CD4-positive, alpha-beta T cell (primary cell): ENCODE measurements at places on chromosomes 4 and X.

DNA sequence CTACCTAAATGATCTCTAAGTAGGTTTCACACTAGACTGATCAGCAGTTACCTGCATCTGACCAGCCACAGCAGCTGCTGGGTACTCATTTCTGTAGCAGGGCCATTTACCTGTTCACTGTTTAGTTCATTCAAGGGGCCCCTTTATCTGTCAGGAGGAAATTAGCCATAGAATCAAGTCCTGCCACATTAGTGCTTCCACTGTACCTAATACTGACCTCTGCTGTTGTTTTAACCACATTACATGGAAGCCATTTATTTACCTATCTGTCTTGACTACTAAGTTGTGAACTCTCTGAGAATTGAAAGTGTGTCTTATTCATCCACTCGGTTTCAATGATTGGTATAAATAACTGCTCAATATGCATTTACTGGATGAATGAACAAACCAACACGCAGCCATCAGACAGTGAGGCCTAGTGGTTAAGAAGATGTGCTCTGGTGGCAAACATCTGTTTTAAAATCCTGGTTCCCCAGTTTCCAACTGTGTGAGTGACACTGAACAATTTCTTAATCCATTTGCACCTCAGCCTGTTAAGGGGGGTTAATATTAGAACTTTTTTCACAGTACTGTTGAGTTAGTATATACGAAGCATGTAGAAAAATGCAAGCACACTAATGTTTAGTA is 30.0 kb upstream of the ANXA5 start:
- DNase-seq, result no peak

DNA sequence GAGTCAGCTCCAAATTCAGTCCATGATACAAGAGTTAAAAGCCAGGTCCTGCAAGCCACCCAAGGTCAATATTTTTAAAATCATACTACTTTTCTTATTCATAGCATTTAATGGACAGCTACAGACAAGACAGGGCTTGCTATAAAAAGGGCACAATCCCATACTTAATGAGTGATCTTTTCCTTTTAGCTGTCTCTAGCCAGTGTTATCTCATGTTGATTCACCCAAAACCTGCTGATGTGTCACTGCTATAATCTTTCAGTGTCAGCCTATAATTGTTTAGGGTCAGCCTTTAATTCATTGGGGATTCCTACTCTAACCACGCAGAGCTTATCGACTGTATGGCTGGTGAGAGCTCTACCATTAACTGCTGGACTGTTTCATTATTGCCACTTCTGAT is 51.2 kb upstream of the HCCS start:
- DNase-seq, result no peak

GRCh38 chrX:17440836-17441235 is 65.8 kb downstream of the NHS start:
- no peak for DNase-seq

- DNase-seq, result no peak
Observed at GRCh38 chr4:158313566-158313965, 103.3 kb downstream of the TMEM144 start.

GRCh38 chrX:7801711-7802110 is 41.3 kb upstream of the VCX start:
- no peak for DNase-seq

- no peak for DNase-seq
Observed at GRCh38 chr4:163110442-163110841, 56.2 kb downstream of the NAF1 start.

DNA sequence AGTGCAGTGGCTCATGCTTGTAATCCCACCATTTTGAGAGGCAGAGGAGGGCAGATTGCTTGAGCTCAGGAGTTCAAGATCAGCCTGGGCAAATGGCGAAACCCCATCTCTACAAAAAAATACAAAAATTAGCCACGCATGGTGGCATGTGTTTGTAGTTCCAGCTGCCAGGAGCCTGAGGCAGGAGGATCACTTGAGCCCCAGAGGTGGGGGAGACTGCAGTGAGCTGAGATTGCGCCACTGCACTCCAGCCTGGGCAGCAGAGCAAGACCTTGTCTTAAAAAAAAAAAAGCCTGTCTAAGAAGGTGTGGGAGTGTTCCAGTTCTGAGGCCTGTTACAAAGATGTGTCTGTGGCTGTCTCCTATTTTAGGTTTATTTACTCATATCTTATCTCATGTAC is 38.0 kb downstream of the PI4K2B start:
- no peak for DNase-seq

- no peak for DNase-seq
Observed at GRCh38 chrX:134244043-134244442, 7.1 kb downstream of the CCDC160 start.

DNA sequence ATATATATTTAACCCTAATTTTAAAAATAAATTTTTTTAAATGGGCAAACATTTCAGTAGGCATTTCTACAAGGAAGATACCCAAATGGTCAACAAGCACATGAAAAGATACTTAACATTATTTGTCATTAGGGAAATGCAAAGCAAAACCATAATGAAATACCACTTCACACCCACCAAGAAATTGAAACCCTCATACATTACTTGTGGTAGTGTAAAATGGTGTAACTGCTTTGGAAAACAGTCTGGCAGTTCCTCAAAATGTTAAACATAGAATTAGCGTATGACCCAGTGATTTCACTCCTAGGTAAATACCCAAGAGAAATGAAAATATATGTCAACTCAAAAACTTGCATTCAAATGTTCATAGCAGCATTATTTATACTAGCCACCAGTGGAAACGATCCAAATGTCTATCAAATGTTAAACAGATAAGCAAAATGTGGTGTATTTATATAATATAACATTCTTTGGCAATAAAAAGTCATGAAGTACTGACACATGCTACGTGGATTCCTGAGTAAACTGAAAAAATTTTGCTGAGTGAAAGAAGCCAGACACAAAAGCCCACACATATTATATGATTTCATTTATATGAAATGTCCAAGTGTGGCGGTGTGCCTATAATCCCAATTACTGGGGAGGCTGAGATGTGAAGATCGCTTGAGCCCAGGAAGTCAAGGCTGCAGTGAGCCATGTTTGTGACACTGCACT is 16.6 kb downstream of the TRIM2 start:
- no peak for DNase-seq

DNA sequence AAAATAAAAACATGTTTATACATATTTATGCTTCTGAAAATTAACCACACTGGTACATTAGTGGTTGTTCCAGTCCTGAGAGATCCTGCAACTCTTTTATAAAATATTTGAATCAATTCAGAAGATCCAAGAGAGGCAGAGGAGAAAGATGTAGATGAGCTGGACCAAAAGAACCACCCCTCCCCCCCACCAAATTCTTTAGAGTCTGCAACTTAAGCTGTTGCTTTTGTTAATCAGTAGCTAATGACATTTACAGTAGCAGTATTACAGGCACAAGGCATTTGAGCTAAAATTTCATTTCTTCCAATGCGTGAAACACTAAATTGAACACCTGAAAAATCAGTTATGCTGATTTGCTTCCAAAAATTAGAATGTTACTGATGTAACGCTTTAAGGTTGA is 61.5 kb downstream of the PDK3 start:
- no peak for DNase-seq

DNA sequence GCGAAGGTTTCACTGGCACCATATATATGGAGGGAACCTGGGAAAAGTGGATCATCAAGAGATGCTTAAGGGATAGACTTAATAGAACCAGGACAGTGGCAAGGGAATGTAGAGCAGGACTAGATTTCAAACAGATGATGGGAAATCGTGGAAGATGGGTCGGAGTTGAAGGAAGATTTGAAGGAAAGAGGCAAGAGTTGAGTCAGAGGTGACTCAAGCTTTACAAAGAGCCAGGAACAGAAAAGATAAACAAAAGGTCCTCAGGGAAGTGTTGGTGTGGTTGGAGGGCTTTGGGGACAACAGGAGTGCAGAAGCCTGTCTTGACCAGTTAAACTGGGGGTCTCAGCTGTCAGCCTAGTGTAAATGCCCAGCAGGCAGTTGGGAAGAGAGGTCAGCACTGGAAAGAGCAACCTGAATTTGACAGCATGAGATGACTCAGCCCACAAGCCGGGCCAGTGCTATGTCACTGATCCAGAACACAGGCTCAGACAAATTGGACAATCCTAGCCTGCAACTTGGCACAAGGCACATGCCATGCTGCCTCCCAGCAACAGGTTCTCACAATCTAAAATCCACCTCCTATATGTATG is 230.5 kb downstream of the IDS start:
- no peak for DNase-seq

DNA sequence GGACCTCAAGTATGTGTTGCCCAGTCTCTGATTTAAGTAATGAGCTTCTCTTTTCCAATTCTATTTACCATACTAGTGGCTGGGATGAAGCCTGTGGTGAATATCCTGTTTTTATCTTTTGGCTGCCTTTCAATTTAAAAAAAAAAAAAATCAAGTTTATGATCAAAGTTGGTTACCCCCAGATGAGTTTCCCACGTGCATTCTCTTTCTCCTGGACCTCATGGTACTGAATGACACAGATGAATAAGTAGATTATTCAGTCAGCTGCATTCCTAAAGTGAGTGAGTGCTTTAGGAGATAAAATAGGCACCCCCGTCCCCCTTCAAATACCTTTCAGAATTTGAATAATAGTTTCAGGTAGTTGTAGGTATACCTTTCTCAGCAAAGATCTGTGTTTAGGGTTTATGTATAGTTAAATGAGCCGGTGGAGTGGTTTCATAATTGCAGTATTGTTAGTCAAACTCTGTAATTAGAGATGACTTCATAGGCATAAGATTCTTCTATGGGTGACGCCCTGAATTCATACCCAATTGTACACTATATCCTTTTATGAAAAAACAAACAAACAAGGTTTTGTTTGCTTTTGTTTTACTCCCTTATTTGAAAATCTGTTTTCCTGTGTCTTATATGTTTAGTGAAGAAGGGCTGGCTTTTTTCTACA is 41.9 kb downstream of the PLS3 start:
- DNase-seq, result no peak

- no peak for DNase-seq
Observed at GRCh38 chrX:68428431-68428830, 4.9 kb downstream of the OPHN1 start.

DNA sequence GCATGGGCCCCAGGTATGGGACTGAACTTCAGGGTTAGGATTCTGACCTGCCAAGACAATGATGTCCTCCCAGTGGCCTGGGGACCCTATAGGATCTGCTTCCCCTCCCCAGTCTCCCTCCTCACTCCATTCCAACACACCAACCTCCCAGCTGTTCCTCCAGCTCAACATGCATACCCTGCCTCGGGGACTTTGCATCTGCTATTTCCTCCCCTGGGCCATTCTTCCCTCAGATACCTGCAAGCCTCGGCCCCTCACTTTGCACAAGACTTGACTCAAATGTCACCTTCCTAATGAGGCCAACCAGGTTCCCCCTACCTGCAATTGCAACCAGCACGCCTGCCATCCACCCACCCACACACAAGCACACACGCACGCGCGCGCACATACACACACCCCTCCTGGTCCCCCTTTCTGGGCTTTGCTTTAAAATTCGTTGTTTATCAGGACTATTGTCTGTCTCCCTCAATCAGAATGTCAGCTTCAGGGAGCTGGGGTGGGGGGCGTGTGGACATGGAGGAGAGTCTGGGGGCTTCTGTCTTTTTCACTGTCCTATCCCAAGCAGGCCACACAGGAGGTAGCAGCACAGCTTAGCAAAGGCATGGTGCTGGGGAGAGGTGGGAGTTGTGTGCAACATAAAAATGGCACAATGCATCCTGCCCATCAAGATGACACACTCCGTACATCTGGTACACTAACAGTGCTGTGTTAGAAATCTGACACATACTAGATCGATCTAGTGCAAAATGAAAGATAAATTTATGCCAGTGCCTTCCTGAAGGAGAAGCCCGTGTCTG is 20.6 kb upstream of the PPP2R2C start:
- no peak for DNase-seq

DNA sequence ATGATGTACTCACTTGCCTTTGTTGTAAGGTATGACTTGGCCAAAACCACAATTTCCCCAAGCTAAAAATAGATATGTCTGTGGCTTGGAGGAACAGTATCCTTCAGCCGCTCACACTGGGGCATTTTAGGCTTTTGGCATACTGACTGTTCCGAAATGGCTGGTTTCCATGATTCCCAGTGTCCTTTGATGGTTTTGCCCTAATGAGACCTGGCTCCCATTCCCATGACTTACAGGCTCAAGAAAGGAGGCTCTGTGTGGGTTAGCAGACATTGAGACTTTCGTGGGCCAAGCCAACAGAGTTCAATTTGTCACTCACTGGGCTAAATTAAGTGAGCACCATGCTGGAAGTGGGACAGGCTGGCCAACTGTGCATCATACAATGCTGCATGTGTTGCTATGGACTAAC is 150.6 kb downstream of the CEP135 start:
- DNase-seq, result no peak

- no peak for DNase-seq
Observed at GRCh38 chr4:137039370-137039769, 492.9 kb downstream of the PCDH18 start.

- DNase-seq, result no peak
Observed at GRCh38 chr4:46946919-46947536, 38.0 kb upstream of the COX7B2 start.

DNA sequence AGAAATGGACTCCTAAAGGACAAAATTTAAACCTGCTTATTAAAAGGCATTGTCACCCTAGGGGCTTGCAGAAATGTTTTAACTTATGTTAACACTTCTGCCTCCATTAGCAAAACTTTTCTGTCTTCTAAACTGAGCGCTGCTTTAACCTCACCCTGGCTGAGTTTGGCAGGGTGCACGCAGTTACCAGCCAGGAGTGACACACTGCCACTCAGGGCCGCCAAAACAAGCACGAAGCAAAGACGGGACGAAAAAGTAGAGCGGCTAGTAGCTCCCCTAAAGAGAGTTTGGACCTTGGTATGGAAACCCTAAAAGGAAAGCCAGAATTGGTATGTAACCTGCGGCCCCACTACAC is 23.8 kb upstream of the UVSSA start:
- no peak for DNase-seq

GRCh38 chr4:113560579-113560978 is 201.0 kb downstream of the CAMK2D start:
- no peak for DNase-seq

GRCh38 chr4:128757712-128758111 is 51.8 kb upstream of the JADE1 start:
- DNase-seq, result no peak

- DNase-seq, result no peak
Observed at GRCh38 chrX:123990602-123991001, 29.1 kb downstream of the STAG2 start.

DNA sequence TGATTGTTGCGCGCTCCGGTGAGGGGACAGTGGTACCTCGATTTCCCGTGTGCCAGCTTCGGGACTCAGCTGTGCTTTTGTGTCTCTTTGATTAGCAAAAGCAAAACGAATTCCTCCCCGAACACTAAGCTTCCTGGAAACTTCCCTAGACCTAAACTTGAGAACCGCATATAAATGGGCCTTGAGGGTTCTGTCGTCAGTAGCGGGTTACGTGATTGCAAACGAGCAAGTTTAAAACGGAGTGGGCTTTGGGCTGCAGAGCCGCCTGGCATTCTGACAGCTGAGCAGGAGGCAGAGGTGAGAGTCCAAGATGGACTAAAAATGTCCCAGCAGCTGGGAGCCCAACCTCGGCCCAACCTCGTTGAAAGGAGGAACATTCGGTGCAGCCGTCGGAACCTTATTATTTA is 1.2 kb upstream of the TAPT1 start:
- peak; percentile 71 for DNase-seq
